ENCODE measurements at places on chromosomes 2 and 18.

DNA sequence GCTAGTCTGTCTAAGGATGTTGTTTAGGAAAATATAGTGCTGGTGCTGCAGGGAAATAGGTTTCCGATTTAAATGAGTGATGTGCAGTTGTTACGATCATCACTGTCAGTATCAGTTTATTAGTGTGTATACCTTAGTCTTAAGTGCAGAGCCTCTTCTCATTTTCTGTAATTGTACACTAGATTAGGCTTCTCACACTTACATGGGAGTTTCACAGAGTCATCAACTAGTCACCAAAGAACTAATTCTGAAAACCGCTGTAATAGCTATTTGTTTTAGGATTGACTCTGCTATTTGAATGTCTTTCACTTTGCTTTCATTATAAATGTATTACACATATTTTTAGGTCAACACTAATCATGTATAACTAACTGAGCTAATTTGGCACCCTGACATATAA is 99.8 kb upstream of the ZEB2 start:
- no peak for DNase-seq

- no peak for DNase-seq
These were observed 38.1 kb upstream of the SCLY start for GRCh38 chr2:238022594-238023157.

- no peak for DNase-seq
These were observed 19.5 kb downstream of the MARCHF4 start for GRCh38 chr2:216352653-216353270.

DNA sequence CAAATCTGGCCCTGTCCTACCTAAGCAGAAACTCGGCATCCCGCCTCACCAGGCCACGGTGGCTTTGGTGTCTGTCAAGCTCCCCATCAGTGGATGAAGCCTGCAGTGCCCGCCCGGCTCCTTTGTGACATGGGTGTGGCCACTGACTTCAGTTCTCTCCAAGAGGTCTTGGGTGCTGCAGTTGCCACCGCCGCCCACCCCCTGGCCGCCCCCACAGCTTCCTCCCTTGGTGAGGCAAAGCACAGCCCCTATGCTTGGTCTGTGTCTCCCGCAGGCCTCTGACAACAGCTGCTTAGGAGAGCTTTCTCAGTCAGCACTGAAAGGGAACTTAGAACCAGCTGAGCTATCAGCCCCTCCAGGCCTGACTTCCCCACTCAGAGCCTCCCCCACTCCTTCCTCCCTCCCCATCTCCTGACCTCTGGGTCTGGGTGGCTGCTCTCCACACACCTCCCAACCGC is 22.9 kb upstream of the GPR55 start:
- no peak for DNase-seq

DNA sequence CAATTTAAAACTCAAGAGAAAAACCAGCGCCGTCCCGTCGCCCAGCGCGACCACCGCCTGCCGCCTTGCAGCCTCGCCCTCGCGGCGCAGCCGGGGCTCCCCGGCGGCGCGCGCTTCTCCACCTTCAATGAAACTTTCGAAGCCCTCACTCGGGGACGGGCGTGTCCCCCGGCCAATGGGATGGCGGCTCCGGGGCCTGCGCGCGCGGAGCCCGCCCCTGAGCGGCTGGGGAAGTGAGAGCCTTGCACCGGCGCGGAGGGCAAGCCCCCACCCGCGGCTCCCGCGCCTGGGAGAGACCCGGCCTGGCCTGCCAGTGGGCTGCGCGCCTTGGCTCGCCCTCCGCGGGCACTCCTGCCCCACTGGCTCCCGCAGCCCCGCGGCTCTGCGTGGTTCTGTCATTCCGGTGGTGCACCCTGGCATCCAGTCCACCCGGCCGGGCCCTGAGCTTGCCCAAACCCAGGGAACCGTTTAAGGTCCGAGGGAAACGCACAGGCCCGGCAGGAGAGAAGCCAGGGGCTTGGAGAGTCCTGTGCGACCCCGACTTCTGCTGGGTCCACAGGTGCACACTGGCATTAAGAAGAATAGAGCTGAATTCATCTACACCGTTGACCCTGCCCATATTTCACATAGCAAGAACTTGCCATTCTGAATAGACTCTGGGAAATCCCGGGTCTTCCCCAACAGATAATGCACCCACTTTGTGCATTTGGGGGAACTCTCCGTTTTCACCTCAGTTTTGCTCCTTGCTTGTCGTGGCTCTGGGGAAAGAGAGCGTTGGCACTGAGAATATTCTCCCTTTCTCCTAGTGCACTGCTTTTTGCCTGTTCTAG is at the start of gene PIEZO2:
Gene PIEZO2 (minus strand): TSS at position 129 of the 830 bp plus-strand sequence. CDS start 981 bp downstream, outside the sequence.
- DNase-seq, result peak; percentile 83

DNA sequence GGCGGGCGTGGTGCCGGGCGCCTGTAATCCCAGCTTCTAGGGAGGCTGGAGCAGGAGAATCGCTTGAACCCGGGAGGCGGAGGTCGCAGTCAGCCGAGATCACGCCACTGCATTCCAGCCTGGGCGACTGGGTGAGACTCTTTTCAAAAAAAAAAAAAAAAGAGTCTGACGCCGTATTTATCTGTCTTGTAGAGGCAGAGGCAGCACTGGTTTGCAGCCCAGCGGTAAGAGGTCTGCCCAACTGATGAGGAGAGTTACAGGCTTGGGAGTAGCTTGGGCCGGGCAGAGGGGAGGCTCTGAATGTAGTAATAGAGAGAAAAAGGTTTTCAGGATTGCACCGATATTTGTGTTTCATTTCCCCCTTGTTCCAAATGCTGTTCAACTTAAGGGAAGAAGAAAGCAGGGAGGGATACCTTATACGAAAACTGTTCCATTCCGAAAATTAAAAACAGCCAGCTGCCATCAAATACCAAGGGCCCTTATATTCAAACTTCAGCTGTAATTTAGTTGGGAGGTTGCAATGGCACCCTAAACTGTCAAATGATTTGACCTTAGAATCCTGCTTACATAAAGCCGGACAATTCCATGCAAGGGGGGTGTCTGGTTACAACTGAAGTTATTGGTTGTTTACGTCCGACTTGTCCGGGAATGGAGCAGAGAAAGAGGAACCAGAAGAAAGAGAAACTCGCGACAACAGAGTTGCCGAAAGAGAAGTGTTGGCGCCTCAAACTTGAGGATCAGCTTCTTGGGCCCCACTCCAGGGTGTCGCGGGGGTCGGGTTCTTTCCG is 9.2 kb upstream of the SP9 start:
- DNase-seq, result no peak

- peak; percentile 44 for DNase-seq
These were observed 148.2 kb downstream of the PHLPP1 start for GRCh38 chr18:62863579-62864001.

- DNase-seq, result no peak
These were observed 4.8 kb upstream of the TTC39C start for GRCh38 chr18:24009651-24010333.

DNA sequence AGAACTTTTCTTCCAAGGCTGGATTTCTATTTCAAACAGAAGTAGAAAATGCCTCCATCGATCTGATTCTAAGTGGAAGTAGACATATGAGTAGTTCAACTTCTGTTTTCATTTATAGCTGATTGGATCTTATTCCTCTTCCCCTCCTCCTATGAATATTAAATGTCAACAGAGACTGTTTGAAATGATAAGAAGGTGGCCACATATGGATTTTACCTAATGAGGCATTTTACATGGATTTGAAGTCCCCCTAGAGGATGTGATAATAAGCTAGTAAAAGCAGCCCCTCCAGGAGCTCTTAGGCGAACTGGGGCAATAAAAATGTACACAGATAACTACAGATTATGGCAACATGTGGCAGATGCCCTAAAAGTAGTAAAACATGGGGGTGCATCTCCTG is 71.0 kb downstream of the UPP2 start:
- DNase-seq, result no peak

- no peak for DNase-seq
These were observed 5.7 kb downstream of the ZFP36L2 start for GRCh38 chr2:43220760-43221123.

DNA sequence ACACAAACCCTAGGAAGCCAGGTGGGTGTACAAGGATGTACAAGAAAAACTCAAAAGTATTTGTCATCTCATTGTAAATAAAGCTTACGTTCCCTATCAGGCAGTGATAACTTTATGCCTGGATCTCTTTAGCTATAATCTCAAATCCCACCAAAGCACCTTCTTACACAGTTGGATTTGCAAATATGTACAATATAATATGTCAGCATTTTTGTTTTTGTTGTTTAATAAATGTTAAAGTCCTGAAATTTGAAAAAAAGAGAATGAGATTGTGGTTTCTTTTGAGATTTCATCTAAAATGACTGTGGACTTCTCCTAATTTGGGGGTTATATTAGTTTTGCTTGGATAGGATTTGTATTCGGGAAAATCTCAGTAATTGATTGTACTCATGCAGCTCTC is 81.9 kb downstream of the LRRTM1 start:
- DNase-seq, result no peak

DNA sequence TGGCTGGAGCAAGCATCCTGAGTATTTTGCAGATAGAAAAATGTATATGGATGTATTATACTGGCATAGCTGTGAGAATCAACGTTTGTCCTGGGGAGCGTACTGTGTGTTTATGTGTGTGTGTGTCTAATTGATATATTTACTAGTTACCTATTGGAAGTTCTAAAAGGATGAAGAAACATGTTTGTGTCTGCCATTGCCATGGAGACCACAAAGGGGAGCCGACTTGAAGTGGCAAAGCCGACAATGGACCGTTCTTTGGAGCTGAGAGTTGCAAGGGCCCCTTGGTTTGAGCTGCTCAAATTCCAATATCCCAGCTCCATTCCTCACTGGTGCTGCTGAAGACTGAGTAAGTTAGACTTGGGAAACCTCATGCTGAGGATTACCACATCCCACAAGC is 14.3 kb upstream of the SLC25A52 start:
- no peak for DNase-seq

DNA sequence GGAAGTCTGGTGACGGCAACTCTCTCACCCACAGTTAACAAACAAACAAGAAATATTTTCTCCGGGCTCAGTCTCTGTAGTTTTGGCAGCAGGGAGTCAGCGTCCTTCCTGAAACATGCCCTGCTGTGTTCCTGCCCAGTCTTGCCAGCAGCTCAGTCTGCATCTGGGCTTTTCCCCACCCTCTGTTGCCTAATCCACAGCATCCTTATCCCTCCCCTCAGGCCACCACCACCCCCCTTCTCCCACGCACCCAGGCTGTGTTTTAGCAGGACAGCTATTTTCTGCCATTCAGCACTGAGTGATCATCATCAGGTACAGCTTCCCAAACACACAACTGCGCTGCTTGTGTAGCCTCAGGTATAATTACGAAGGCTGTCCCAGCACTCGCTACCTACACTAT is 168.2 kb downstream of the DPP10 start:
- DNase-seq, result no peak

DNA sequence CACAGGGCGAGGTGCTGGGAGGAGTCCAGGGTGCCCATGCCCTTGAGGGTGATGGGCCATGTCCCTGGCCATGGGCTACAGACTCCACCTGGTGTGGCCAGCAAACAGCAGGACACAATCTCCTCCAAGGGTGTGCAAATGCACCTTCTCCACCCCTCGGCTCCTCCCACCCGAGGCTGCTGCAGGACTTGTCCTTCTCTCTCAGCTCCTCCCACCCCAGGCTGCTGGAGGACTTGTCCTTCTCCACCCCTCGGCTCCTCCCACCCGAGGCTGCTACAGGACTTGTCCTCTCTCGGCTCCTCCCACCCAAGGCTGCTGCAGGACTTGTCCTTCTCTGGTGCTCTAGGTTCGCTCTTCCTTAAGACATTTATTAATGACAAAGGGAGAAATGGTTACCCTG is 57.3 kb upstream of the SNTG2 start:
- DNase-seq, result peak; percentile 29

DNA sequence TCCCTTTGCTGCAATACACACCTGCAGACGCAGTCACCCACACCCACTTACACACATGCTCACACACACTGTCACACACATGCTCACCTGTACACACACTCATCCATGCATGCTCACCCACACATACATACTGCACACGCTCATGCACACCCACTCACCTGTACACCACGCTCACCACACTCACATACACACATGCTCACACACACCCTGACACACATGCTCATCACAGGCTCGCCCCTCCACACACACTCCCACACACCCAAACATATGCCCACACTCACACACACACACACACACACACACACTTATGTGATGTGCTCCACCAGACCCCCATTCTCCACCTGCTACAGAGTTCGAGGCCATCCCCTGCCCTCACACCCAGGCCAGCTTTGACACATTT is 22.8 kb upstream of the CREG2 start:
- DNase-seq, result no peak

DNA sequence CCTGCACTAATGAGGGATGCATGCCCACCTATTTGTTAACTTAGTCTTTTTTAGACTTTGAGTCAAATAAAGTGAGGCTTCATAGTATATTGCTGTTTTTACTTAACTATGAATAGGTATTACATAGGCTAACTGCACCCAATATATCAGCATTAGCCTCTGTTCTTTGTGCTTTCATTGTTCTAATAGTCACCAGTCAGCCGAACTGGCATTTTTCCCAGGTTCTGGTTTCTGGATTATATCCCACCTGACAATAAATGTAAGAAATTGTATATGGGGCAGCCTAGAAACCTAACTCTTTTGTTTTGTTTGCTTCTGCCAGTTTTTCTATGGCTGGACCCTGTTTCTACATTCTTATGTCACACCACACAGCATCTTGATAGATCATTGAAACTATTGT is 1672.4 kb upstream of the LRRTM1 start:
- no peak for DNase-seq

DNA sequence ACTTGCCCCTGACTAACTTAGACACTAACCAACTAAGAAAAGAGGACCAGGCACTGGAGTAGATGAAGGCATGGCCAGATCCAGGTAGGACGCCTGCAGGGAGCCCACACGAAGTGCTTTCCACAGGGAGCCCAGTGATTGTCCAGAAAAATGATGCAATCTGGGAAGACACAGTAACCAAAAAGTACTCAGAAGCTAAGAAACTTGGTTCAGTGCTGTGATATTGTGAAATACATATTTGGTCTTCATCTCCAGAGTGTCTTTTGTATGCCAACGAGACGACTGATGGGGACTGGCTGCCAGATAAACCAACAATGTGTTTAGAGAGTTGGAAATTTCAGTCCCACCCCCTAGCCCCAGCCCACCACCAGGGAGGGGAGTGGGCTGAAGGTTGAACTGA is 135.0 kb downstream of the SP3 start:
- DNase-seq, result no peak

GRCh38 chr2:163191372-163191771 is 352.8 kb upstream of the KCNH7 start:
- DNase-seq, result peak; percentile 54

DNA sequence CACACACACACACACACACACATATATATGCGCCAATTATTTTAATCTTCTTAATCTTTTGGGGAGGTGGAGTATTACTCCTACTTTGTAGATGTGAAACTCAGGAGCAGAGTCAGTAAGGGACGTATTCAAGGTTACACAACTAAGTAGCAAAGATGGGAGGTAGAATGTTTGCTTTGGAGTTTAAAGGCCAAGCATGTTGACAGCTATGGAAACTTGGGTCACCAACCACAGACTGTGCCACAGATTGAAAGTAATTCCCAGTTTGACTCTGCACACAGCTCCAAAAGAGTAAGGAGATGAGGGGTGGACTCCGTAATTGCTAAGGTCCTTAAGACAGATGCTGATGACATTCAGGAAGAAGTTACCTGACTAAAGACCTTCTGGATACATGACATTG is 124.8 kb upstream of the ITGB6 start:
- no peak for DNase-seq

GRCh38 chr2:231167745-231168459 is 30.5 kb upstream of the ARMC9 start:
- DNase-seq, result no peak

- DNase-seq, result no peak
These were observed 38.9 kb downstream of the DHX57 start for GRCh38 chr2:38836791-38837190.

All from fibroblast of skin of back (primary cell).